Fibroblast of skin of scalp (primary cell): ENCODE measurements at places on chromosomes 3 and 15.

GRCh38 chr3:185677146-185677829, 91.2 kb downstream of the SENP2 start:
- peak; percentile 72 for DNase-seq

- no peak for DNase-seq
These were observed 14.7 kb downstream of the VIPR1 start for GRCh38 chr3:42517117-42517516.

GRCh38 chr15:68368731-68369435, 63.1 kb downstream of the ITGA11 start:
- DNase-seq = peak; percentile 72

GRCh38 chr3:16496008-16496407, 17.5 kb downstream of the RFTN1 start:
- no peak for DNase-seq

DNA sequence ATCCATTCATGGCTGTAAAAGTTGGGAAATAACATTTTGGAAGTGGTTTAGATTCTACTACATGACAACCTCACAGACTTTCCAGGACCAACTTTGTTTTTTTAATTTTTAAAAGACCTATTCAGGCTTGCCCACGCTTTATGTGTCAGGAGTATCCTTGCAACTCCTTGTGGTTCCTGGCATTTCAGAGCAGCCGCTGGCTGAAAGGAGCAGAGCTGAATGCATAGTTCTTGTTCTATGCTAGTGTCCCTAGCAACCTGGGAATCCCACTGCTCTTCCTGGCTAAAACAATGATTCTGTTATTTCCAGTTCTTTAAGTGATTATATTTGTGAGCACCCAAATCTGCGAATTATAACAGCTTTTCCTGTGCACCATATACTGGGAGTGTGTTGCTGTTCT, 34.9 kb downstream of the CP start:
- no peak for DNase-seq

DNA sequence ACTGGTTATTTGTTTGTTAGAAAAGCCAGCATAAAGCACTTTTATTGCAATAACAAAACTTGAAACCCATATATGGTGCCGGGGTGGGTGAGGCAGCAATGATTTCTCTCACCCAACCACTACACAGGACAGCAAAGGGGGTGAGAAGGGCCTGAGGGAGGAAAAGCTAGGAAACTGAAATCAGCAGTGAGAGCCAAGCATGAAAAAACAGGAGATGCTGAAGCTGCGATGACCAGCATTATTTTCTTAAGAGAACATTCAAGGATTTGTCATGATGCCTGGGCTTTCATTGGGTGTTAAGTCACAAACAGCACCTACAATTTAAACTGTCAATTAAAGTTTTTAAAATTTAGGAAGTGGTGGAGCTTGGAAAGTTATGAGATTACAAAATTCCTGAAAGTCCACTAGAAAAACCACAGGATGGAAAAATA, 11.9 kb upstream of the TM4SF4 start:
- DNase-seq = peak; percentile 80

DNA sequence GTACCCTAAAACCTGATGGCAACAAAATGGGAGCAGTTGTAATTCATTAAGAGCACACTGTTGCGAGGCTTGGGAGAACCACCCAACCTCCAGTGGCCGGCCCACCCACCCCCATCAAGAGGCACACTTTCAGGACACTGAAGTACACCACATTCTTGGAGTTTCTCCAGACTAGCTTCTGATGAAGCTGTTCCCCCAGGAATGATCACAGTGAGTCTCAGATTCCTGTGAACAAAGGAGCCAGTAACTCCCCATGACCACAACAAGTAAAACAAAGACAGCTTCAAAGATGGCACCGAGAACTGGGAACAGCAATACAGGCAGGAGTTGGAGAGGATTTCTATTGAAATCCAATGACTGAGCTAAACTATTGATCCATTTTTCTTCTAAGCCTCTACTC, 126.0 kb downstream of the ST8SIA2 start:
- DNase-seq = peak; percentile 65

- no peak for DNase-seq
These were observed 36.0 kb downstream of the PDIA5 start for GRCh38 chr3:123102826-123103225.

- no peak for DNase-seq
These were observed 14.4 kb upstream of the CMTM8 start for GRCh38 chr3:32224016-32224516.

GRCh38 chr3:178500631-178501030, 35.6 kb upstream of the KCNMB2 start:
- peak; percentile 54 for DNase-seq

- no peak for DNase-seq
These were observed 158.2 kb downstream of the CHDH start for GRCh38 chr3:53688066-53688465.

- no peak for DNase-seq
These were observed 19.9 kb downstream of the GOLM2 start for GRCh38 chr15:44308415-44308814.

DNA sequence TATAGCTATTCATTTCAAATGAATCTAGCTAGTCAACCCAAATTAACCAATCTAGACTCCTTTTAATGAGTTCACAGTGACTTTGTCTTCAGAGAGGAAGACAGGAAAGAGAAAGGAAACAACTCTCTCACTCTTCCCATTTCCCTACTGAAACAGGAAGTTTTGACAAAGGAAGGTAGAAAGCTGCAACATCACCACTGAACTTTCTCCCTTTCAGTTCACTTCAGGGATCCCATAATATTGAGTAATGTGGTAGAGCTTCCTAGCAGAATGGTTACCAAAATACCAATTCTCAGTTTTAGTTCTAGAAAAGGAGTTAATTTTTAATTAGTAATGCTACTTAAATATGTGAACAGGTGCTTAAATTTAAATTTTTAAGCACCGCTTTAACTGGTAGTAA, 7.5 kb downstream of the VPS13C start:
- DNase-seq = no peak

DNA sequence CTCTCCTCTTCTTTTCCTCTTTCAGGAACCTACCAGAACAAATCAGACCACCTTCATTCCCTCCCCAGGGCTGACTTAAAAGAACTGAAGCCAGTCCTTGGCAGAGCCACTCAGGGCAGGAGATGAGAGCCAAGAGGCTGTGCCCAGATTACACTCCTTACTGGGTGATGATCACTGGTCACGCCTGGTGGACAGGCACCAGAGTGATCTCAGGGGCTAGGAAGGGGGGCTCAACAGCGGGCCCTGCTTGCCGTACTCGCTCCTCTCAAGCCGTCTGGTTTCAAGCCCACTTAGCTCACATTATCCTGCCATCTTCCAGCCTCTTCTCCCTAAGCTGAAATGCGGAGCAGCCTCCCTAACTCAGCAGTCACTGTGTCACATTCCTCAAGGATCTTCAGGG, 1.7 kb upstream of the FAH start:
- DNase-seq = no peak

DNA sequence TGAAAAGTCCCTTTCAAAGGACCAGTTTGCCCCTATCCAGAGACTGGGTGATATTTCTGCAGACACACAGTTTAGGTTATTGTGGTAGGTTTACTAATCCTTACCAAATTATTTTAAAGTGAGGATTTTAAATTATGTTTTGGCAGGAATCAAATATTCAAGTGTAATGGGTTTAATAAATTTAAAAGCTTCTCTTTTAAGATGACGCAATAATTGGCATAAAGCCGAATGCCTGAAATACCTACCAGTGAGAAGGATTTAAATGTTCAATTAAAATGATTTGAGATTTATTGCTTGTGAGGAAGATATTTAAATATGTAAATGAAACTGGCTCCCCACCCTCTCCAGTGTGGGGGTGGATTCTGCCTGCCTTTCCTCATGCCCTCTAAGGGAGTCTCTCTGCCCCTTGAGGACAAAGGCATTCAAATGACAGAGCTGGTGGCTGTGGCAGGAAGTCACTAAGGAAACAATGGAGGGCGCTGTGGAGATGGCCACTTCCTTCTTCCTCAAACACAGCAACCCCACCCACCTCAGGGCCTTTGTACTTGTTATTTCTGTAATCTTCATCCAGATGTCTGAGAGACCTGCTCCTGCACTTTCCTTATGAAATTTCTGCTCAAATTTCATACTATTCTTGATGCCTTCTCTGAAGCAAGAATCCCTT, 131.7 kb downstream of the TNIK start:
- no peak for DNase-seq

DNA sequence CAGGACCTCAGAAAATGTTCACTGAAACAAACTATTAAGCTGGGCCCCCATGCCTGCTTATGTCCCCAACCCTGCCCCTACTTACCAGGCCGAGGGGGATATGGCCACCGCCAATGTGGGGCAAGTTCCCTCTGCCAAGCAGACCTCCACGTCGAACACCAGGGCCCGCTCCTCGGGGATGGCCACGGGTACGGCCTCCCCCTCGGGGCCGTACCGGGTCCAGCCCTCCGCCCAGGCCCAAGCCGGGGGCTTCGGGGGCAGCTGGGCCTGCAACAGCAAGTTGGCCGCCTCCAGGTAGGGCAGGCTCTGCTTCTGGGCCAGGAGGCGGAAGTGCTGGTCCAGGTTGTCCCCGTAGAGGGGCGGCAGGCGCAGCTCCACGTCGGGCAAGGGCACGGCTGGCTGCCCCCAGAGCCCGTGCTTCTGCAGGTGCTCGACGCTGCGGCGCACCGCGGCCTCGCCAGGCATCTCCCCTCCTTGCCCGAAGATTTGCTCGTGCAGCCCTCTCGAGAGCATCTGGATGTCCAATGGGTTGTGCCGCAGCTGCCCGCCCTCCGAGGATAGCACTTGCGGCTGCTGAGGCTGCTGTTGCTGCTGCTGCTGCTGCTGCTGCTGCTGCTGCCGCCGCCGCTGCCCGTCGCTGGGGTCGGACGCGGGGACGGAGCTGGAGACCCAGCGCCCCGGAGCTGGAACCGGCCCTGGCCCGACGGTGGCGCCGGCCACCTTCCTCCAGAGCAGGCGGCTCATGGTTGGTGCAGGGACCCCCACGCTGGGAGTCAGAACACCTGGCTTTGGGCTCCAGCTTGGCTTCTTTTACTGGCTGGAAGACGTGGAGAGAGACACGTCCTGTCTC, 1.4 kb downstream of the POLG start:
- no peak for DNase-seq

GRCh38 chr3:135755330-135756105, 210.0 kb upstream of the PPP2R3A start:
- DNase-seq = no peak

- no peak for DNase-seq
These were observed 3.0 kb upstream of the KLHL6 start for GRCh38 chr3:183558495-183558894.
